ENCODE measurements at places on chromosomes 5 and 9.

GRCh38 chr5:23579566-23579965 is 72.2 kb downstream of the PRDM9 start:
- DNase-seq = no peak

GRCh38 chr5:135116160-135116561 is 82.1 kb upstream of the PITX1 start:
- DNase-seq = no peak

DNA sequence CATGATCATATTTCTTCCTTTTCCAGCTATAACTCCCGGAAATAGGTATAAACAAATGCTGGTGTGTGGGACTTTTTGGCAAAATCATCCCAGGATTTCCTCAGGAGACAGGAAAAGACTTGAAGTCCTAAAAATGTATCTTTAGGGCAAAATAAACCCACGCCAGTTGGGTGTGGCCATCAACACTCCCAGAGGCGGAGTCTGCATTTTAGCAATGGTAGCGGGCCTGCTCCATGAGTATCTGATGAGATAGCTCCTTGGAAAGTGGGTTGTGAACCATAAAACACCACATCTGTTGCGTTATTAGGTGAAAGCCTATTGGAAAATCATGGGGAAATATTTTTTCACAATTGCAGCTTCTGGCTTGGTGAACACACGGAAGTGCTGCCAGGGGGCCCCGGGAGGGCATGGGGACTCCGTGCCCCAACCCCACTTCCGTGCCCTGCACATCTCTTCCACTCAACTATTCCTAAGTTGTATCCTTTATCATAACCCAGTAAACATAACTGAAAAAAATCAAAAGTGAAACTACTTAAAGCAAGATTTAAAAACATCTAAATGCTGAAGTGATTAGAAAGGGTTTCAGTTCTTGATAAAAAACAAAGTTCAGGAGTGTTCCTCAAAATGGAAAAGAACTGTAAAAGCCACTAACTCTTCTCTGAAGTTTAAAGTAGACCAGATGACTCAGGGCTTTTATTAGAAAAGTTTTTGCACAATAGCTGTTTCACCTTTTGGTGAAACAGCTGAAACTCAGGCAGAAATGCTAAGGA is 111.2 kb downstream of the LRRC70 start:
- no peak for DNase-seq

- no peak for DNase-seq
Observed at GRCh38 chr5:177450667-177451424, 4.2 kb downstream of the PRR7 start.

- DNase-seq = peak; percentile 34
Observed at GRCh38 chr9:78612091-78612490, 315.2 kb downstream of the PSAT1 start.

DNA sequence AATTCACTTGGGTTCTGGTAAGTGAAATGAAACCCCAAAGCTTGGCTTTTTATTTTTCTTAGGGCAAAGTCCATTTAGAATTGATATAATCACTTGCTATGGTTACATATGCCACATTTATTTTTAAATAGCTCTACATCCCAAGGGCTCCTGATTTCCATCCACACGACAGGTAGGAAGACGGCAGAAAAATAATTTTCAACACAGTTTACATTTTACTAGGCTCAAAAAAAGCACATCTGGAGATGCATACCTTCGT is 95.0 kb upstream of the EFNA5 start:
- no peak for DNase-seq

DNA sequence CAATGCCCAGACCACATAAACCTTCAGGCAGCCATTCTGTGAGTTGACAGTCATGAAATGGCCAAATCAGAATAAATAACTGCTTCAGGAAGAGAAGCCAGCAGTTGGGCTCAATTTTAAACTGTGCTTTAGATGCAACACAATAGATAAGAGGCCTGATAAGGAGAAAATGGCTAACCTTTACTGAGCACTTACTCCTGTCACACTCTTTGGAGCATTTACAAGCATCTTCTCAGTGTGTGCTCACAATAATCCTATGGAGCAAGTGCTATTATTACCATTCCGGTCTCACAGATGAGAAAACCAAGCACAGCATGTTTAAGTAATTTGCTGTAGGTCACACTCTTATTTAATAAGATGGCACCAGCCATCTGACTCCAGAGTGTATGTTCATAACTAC is 11.5 kb upstream of the SH3RF2 start:
- no peak for DNase-seq

DNA sequence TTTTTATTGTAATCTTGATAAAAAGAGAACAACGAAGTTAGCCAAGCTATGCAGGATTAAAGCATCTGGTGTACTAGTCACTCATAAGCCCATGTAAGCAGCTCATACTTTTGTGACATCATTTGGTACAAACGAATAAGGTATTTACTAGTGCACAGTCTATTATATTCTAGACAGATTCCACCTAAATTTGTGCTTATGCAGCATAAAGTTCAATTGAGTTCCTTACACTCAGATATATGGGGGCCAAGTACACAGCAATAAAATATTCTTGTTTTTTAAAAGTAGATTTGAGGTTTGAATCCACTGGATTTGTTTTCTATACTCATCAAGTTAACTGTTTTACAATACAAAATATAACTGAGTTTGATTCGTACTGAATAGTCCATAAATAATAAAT is 1621.2 kb downstream of the MAT2B start:
- DNase-seq = no peak

DNA sequence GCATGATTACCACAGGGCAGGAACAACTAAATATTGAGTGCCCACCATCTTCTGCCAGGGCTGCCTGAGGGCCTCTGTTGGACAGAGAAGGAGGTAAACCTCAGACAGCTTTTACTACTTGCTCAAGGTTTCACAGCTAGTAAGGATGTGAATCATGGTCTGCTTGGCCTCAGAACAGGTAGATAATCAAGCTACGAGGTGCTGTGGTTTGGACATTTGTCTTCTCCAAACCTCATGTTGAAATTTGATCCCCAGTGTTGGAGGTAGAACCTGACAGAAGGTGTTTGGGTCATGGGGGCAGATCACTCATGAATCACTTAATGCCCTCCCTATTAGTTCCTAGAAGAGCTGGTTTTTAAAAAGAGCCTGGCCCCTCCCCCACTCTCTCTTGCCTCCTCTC is 541.2 kb upstream of the TRPC7 start:
- DNase-seq = no peak

DNA sequence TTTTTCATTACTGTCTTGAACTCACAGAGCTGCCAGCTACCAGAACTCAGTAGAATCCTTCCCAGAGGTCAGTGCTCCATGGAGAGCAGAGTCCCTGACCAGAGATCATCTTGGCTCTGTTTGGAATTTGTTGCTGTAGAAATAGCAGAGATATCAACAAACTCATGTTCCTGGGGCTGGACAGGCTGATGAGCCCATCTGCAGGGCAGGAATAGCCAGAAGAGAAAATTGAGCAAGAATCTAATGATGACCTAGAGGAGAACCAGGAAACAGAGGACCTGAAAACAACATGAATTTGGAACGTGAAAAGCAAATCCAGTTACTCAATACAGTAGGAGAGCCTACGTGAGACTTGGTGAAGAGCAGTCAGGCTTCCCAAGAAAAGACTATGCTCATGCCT is 437.8 kb downstream of the PLK2 start:
- DNase-seq = no peak

GRCh38 chr5:128538250-128539037 is 399 bp upstream of the FBN2 start:
- DNase-seq = peak; percentile 55

- DNase-seq = no peak
Observed at GRCh38 chr5:56808211-56808610, 7.1 kb upstream of the MAP3K1 start.

GRCh38 chr9:135043345-135043744 is 44.1 kb upstream of the OLFM1 start:
- DNase-seq = no peak

DNA sequence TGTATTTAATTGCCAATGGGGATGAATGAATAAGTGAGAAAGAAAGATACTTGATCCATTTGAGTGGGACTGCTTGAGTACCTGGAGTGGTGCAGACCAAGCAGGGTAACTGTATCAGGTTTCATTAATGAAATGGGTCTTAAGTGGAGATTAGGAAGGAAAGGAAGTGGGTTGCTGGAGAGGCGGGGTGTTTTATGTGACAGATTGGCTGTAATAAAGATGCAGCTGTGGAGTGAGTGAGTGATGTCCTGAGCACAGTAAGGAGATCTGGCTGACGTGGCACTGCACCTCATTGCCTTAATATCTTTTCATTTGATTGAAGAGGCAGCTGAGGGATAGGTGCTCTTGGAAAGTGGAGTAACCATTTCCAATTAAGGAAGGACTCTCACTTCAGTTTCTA is 161.0 kb upstream of the CCDC152 start:
- no peak for DNase-seq

- DNase-seq = no peak
Observed at GRCh38 chr9:17018540-17019196, 116.2 kb upstream of the CNTLN start.

GRCh38 chr5:154002093-154002492 is 36.6 kb downstream of the FAM114A2 start:
- DNase-seq = no peak

- DNase-seq = no peak
Observed at GRCh38 chr9:106689089-106689488, 173.9 kb upstream of the ZNF462 start.

DNA sequence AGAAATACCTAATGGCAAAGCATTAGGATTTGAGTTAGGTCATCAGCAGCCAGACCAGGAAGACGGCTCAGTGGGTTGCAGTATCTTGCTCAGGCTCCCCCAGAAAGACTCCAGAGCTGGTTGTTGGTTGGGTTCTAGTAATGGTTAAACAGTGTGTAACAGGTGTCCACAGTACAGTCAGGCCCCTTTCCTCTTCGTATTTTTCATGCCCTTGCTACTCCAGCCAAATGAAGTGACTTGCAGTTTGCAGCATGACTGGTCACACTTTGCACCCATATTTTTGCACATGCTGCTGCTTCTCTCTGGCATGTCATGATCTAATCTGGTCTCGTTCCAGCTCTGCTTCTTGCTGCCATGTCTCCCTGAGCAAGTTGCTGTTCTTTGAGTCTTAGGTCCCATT is 60.6 kb upstream of the TRPC7 start:
- DNase-seq = no peak

DNA sequence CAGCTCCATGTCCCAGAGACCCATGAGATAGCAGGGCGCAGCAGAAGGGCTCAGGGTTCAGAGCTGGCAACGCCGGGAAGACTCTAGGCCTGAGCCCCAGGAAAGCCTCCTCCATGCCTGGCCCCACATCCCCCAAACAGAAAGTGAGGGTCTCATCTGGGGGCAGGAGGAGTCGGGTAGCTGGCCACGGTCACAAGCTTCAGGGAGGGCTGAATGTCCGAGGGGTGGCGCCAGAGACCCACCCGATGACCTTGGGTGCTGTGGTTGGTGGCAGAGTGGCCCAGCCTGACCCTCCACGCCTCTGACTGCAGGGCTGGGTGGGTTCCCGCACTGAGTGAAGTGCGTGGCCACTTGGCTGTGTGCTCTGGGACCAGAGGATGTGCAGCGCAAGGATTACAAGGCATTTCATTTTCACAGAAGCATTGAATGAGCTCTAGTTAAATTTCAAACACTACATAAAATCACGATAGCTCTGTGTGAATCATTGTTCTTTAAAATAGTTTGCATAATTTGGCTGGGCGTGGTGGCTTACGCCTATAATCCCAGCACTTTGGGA is 3.0 kb downstream of the C8G start:
- no peak for DNase-seq

DNA sequence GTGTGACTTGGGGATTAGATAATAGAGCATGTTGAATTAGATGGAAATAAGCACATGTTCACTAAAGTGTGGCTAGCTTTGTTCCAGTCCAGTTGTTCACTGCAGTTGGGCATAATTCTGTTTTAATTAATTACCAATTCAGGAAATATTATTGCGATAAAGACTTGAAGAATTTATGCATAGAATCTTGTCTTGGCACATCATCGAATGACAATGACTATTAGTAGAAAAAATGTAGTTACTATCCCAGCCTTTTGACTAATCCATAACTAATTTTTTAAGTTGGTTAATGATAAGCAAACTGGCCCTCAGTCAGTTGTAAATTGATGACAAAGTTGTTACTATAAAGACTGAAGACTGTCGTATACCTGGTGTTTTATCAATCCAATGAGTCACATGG is 10.5 kb downstream of the LNPEP start:
- DNase-seq = no peak

GRCh38 chr5:127311781-127312525 is 21.4 kb downstream of the MEGF10 start:
- no peak for DNase-seq

- DNase-seq = no peak
Observed at GRCh38 chr5:38529955-38530646, 26.3 kb downstream of the LIFR start.
